ENCODE measurements at places on chromosomes 13 and 19. TPM values are rescaled to one million over a fixed set of nuclear protein-coding genes. Genes with fewer than 3 reads are reported as not detected.
A peak's percentile ranks its signal among the peaks of the same experiment; 100 is the strongest.

GRCh38 chr13:43041369-43041921 is 18.1 kb downstream of the DNAJC15 start:
- no peak for DNase-seq
- no peak overlapping the region for H3K27ac ChIP-seq
- H3K4me1 ChIP-seq, result peaks cover 4% of the 10 kb centered on the region

DNA sequence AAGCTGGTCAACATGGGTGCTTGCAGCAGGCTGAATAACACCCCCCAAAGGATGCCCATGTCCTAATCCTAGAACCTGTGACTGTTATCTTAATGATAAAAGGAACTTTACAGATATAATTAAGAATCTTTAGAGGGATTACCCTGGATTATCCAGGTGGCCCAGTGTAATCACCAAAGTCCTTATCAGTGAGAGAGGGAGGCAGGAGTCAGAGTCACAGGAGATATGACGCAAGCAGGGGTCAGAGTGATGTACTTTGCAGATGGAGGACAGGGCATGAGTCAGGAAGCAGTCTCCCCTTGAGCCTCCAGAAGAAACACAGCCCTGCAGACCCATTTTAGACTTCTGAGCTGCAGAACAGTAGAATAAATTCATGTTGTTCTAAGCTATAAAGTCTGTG is 9.8 kb downstream of the ZNF606 start:
- no peaks in the 10 kb centered on the region for H3K27me3 ChIP-seq
- H3K36me3 ChIP-seq, result no peaks in the 10 kb centered on the region
- DNase-seq, result no peak
- no peaks in the 10 kb centered on the region for H3K4me1 ChIP-seq
- no peak overlapping the region for H3K27ac ChIP-seq

DNA sequence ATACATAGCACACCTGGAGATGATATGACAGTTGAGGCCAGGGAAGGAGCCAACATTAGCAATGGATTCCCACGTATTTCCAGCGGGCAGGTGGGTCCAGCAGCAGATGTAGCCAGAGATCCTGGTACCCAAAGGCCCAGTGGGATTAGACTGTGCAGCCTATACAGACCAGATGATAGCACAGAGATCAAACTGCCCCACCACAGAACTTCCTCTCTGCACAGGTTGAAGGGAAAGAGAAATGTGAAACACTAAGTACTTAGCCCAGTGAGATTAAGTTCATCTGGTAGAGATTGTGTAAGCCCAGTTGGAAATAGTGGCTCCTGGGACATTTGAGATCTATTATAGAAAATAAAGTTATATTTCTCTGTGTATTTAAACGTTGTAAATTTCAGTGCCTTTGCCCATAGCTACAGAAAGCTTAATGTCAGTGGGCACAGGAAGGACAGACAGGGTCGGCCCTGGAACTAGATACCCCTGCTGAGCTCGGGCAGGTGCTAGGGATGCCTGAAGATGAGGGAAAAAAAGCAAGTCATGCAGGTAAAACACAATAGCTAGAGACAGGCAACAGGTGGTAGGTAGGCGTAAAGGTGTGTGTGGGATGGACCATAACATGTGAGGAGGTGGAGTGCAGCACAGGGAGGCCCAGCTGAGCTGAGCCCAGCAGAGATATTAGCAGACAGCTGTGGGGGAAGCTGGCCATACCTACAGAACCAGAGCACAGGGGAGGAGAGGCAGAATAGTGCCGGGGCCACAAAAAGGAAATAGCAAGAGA is 27.3 kb upstream of the SPATA13 start:
- no peaks in the 10 kb centered on the region for H3K36me3 ChIP-seq
- no peak overlapping the region for H3K4me3 ChIP-seq
- no peak for DNase-seq
- H3K4me1 ChIP-seq, result no peaks in the 10 kb centered on the region
- no peaks in the 10 kb centered on the region for H3K27me3 ChIP-seq

GRCh38 chr19:46155237-46155636 is 7.2 kb downstream of the IGFL2 start:
- H3K4me3 ChIP-seq, result no peak overlapping the region
- no peak for DNase-seq
- no peaks in the 10 kb centered on the region for H3K27me3 ChIP-seq
- no peak overlapping the region for H3K27ac ChIP-seq
- no peaks in the 10 kb centered on the region for H3K4me1 ChIP-seq
- H3K36me3 ChIP-seq, result no peaks in the 10 kb centered on the region

DNA sequence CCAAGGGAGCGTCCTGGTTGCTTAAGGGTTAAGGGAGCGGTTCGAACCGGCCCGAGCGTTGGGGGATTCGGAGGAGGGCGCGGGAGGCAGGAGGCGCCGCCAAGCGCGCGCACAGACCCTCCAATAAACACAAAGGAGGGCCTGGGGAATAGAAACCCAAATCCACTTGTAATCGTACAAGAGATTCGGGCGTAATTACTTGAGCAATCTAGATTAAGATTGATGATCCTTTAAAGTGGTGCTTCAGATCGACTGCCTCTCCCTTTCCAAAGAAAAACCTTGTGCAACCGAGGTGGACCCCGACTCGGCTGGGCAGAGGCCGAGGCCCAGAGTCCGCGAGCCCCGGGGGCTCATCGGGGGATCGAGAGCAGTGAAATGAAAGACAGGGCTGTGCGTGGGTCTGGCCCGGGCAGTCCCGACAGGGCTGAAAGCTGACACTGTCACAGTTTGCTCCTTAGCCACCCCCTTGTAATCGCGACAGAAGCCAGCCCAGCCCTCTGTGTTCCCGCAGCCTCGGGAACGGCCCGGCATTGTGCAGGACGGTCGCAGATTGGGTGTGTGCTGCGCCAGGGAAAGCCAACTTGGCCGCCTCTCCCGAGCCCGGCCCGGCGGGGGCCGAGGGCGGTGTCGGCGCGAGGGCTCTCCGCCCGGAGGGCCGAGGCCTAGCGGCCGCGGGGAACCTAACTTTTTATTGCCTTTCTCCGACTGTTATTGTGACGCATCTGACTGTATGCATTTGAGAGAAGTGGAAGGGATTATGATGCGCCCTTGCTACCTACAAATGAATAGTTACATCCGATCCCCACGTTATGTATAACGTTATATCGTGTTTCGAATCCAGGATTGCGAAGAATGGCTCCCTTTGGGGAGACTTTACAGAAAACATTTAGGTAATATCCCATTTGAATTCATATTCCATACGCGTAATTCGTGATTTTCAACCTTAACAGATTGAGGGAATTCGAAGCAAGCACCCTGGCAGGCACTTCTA is 5.5 kb downstream of the MAB21L1 start:
- H3K4me3 ChIP-seq, result peak overlapping the region; percentile 14
- no peaks in the 10 kb centered on the region for H3K4me1 ChIP-seq
- no peak for DNase-seq
- H3K36me3 ChIP-seq, result no peaks in the 10 kb centered on the region

DNA sequence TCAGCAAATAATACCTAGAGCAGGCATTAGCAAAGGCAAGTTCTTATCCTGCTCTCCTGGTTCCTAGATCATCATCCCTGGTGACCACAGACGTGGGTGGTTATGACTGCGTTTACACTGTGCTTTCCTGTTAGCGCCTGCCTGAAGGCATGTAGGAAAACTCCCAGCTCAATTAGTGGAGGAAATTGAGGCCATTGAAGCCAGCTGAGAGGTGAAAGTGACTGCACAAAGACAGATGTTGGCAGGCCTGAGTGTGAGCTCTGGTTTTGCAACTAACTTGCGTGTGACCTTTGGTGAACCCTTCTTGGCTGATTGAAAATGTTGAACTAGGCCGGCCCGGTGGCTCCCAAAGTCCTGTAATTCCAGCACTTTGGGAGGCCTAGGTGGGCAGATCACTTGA is 17.5 kb upstream of the NWD1 start:
- no peaks in the 10 kb centered on the region for H3K27me3 ChIP-seq
- no peak overlapping the region for H3K27ac ChIP-seq
- no peaks in the 10 kb centered on the region for H3K36me3 ChIP-seq
- no peaks in the 10 kb centered on the region for H3K4me1 ChIP-seq
- no peak for DNase-seq

- peak overlapping the region; percentile 54 for H3K27ac ChIP-seq
- H3K36me3 ChIP-seq, result no peaks in the 10 kb centered on the region
- peak; percentile 24 for DNase-seq
- no peaks in the 10 kb centered on the region for H3K4me1 ChIP-seq
- H3K4me3 ChIP-seq, result no peak overlapping the region
Observed at GRCh38 chr13:41827507-41828213, 133.2 kb downstream of the VWA8 start.

DNA sequence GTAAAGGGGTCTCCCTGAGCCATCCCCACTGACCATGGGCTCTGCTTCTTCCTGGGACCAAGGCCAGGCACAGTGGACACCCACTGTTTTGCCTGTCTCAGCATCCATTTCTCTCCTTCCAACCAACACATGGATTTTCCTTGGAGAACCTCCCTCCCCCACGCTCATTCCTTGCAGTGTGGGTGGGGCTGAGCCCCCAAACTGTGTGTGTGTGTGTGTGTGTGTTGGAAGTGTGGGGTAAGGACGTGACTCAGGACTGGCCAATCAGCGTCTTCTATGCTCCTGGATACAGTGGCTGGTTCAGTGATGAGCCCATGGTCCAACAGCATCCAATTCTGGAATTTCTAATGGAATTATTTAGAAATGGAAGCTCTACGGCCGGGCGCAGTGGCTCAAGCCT is 18.7 kb downstream of the CEBPA start:
- H3K27ac ChIP-seq, result no peak overlapping the region
- no peak overlapping the region for H3K4me3 ChIP-seq
- H3K36me3 ChIP-seq, result no peaks in the 10 kb centered on the region
- no peak for DNase-seq

- no peaks in the 10 kb centered on the region for H3K27me3 ChIP-seq
- H3K36me3 ChIP-seq, result no peaks in the 10 kb centered on the region
- H3K4me3 ChIP-seq, result no peak overlapping the region
- H3K27ac ChIP-seq, result no peak overlapping the region
Observed at GRCh38 chr13:34335014-34336007, 517.4 kb downstream of the RFC3 start.

DNA sequence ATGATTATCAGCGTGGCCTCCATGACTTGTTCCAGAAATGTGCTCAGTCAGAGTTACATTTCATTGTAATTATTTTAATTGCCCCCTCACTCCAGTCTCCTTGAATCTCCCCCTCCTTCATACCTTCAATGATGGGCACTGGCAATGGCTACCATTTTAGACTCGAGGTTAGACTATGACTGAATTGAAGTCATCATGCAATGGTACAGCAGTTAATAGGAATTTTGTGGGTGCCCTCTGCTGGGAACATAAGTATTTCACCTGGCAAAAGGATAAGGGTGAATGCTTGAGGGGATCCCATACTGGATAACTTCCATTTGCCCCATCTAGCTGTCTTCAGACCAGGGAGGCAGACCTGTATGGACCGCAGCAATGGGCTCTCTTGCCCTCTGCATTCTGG is 32.2 kb upstream of the USP12 start:
- H3K4me1 ChIP-seq, result no peaks in the 10 kb centered on the region
- H3K27ac ChIP-seq, result no peak overlapping the region
- no peak overlapping the region for H3K4me3 ChIP-seq
- DNase-seq, result no peak
- H3K36me3 ChIP-seq, result no peaks in the 10 kb centered on the region

KIR2DL1 gene
- total RNA-seq, result not detected

PSG1 gene
- total RNA-seq, result not detected

ZNF561 gene
- total RNA-seq, result 17.1 TPM

NECTIN2 gene
- 106 TPM for total RNA-seq

SIGLEC5 gene
- total RNA-seq, result 0.41 TPM
